Umbilical cord (tissue), 2 donors: ENCODE measurements at places on chromosomes 16 and 17.
A peak's percentile ranks its signal among the peaks of the same experiment; 100 is the strongest.

GRCh38 chr16:67026570-67026969 is 2.4 kb upstream of the CBFB start:
- DNase-seq: no peak

DNA sequence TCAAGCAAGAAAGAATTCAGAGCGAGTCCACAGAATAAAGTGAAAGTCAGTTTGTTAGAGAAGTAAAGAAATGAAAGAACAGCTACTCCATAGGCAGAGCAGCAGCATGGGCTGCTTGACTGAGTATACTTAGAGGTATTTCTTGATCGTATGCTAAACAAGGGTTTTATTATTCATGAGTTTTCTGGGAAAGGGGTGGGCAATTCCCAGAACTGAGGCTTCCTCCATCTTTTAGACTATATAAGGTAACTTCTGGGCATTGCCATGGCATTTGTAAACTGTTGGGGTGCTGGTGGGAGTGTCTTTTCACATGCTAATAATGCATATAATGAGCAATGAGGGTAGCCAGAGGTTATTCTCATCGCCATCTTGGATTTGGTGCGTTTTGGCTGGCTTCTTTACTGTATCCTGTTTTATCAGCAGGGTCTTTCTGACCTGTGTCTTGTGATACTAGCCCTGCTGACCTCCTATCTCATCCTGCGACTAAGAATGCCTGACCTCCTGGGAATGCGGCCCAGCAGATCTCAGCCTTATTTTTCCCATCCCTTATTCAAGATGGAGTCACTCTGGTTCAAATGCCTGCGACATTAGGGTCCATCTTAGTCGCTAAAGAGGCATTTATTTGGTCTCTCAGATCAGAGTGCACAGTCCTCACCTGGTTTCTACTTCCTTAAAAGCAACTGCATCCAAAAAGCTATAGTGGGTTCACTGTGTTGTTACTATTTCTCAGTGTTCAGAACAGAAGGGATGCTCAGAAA is 100.6 kb upstream of the CACNG5 start:
- DNase-seq: no peak

DNA sequence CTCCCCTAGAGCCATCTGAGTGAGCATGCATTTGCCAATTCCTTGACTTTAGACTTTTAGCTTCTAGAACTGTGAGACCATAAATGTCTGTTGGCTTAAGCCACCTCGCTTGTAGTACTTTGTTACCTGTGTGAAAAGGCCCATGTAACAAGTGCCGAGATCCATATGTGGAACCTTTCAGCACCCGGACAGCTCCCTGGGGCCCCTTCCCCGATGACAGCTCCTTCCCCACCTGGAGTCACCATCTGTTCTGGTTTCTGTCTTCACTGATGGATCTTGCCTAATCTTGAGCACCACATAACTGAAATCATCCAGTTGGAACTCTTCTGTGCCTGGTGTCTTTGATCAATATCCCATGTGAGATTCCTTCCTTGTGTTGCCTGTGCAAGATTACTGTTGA is 78.9 kb upstream of the EEF2KMT start:
- no peak for DNase-seq

GRCh38 chr16:9316615-9317014 is 225.2 kb downstream of the HAPSTR1 start:
- no peak for DNase-seq

GRCh38 chr16:68255712-68256111 is 8.6 kb upstream of the SLC7A6 start:
- no peak for DNase-seq

DNA sequence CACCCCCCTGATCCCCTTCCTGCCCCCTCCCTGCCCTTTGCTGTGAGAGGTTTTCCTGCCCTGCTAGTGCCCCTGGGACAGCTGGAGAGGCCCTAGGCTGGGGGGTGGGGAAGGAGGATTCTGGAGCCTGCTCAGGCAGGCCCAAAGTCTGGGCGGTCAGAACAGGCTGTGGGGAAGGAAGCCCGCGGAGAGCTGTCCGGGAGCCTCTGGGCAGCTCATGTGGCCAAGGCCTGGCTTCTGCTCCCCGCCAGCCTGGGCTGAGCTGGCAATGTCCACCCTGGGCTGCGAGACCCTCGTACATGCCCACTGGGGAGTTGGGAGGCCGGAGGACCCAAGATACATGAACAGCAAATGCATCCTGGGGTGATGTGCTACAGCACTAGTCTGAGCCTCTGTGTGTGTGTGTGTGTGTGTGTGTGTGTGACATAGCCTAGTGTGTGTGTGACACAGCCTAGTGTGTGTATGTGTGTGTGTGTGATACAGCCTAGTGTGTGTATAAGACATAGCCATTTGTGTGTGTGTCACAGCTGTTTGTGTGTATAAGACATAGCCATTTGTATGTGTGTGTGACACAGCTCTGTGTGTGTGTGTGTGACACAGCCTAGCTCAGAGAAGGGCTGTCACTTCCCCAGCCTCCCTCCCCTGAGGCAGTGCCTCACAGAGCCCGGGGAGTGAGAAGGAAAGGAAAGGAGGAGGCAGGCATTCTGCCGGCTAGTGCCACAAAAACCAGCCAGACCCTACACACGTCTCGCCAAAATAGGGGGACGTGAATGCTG is 201.4 kb upstream of the CIBAR2 start:
- DNase-seq: peak; percentile 83

DNA sequence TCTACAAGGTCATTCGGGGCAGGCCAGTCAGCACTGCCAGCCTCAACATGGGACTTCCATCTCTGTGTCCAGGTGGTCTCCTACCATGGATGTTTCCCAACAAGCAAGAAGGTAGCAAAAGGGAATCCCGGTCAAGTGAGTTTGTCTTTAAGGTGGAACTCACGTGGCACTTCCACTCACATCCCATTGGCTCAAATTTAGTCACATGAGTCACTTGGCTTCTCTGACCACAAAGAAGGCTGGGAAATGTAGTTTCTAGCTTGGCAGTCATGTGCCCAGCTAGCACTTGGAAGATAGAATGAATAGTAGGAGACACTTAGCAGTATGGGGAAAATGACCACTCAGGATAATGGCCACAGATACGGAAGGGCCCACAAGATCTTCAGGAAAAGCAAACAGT is 106.6 kb downstream of the AIPL1 start:
- DNase-seq: no peak

- peak; percentile 93 for DNase-seq
Observed at GRCh38 chr16:67393111-67393787, at the start of gene TPPP3. TSS of gene TPPP3 (minus strand) at chr16:67393498. CDS start at chr16:67391111, 2,387 bp downstream.

DNA sequence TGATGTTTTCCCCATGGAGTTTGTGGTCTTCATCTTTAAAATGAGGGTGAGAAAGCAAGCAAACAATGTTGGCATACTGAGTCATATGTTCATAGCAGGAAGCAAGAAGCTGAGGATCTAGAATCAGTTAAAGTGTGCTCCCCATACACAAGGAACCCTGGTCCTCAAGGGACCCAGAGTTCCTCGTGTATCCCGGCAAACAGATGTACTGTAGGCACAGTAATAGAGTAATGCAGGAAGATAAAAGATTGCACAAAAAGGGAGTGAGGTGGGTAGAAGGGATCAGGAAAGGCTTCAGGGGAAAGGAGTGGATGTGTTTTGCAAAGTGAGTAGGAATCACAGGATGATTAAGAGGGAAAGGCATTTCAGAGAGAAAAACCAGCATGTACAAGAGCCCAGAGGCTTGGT is 412.3 kb upstream of the CDH11 start:
- no peak for DNase-seq

GRCh38 chr17:46121165-46121764 is 72.0 kb downstream of the KANSL1 start:
- no peak for DNase-seq

- DNase-seq: no peak
Observed at GRCh38 chr17:3959295-3959899, 4.8 kb downstream of the ATP2A3 start.

DNA sequence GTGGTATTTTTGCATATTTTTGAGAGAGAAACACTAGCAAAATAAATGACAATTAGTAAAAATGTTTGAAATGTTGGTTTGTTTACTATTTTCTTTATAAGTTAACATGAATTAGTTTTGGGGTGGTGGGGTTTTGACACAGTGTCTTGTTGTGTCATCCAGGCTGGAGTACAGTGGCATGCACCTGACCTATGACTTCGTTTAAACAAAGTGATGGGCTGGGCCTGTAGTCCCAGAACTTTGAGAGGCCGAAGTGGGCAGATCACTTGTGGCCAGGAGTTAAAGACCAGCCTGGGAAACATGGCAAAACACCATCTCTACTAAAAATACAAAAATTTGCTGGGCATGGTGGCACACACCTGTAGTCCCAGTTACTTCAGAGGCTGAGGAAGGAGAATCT is 17.9 kb upstream of the HEATR3 start:
- DNase-seq: no peak

- no peak for DNase-seq
Observed at GRCh38 chr17:80377798-80378197, 37.2 kb upstream of the ENDOV start.

DNA sequence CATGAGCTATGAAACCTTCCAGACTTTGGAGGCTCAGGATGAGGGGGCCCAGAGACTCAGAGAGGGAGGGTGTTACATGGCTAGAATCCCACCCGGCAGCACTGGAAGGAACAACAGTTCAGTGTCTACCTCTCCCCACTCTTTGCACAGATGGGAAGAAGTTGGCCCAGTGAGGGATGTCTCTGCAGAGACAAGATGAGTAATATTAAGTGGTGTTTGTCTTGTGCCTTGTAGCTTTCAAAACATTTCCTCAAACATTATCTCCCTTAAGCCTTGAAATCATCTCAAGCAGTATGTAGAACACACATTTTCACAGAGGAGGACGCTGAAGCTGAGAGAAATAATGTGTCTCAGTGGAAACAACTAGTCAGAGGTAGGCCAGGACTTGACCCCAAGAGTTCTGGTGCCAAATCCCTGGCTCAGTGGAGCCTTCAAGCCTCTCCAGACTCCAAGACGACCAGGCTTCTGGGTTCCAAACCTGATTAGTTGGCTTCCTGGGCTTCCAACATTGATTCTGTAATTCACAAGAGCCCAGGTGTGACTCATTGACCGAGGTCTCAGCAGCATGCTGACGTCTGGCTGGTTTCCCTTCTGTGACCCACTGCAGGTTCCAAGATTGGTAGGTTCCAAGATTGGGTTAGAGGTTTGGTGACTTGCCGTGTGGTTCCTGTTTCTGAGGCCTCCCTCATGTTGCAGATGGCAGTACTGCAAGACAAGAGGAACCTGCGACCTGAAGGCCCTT is 7.4 kb downstream of the RNF112 start:
- peak; percentile 94 for DNase-seq

DNA sequence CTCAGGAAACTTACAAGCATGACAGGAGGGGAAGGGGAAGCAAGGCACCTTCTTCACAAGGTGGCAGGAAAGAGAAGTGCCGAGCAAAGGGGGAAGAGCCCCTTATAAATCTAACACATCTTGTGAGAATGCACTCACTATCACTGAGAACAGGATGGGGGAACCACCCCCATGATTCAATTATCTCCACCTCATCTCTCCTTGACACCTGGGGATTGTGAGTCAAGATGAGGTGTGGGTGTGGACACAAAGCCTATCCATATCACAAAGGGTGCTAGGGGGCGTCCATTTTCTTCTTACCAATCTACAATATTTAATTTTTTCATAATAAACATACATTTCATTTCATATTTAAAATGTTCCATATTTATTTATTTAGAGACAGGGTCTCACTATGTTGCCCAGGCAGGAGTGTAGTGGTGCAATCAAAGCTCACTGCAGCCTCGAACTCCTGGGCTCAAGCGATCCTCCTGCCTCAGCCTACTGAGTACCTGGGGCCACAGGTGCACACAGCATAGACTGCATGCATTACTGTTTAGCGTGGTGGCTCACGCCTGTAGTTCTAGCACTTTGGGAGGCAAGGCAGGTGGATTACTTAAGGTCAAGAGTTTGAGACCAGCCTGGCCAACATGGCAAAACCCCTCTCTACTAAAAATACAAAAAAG is 26.5 kb upstream of the FAAP100 start:
- DNase-seq: no peak

DNA sequence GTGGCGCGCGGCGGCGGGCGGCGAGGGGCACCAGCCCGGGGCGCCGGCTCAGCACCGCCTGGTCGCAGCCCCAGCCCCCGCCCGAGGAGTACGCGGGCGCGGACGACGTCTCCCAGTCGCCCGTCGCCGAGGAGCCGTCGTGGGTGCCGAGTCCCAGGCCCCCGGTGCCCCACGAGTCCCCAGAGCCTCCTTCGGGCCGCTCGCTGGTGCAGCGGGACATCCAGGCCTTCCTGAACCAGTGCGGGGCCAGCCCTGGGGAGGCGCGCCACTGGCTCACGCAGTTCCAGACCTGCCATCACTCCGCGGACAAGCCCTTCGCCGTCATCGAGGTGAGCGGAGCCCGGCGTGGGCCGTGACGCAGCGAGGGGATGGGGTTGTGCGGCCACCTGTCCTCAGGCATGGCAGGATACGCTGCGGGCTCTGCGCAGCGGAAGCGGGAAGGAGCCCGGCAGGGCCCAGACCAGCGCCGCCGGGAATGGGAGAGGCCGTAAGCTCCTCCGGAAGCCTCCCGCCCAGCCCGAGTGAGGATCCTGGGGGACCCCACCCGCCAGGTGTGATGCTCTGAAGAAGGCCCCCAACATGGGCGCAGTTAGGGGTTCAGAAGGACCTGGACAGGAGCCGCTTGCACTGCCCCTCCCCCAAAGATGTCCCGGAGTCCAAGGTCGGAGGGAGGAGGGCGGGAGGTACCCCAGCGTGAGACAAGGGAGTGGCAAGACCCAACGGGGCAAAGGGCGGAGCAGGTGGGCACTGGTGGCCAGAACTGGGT is 522 bp downstream of the NAGS start:
- no peak for DNase-seq

DNA sequence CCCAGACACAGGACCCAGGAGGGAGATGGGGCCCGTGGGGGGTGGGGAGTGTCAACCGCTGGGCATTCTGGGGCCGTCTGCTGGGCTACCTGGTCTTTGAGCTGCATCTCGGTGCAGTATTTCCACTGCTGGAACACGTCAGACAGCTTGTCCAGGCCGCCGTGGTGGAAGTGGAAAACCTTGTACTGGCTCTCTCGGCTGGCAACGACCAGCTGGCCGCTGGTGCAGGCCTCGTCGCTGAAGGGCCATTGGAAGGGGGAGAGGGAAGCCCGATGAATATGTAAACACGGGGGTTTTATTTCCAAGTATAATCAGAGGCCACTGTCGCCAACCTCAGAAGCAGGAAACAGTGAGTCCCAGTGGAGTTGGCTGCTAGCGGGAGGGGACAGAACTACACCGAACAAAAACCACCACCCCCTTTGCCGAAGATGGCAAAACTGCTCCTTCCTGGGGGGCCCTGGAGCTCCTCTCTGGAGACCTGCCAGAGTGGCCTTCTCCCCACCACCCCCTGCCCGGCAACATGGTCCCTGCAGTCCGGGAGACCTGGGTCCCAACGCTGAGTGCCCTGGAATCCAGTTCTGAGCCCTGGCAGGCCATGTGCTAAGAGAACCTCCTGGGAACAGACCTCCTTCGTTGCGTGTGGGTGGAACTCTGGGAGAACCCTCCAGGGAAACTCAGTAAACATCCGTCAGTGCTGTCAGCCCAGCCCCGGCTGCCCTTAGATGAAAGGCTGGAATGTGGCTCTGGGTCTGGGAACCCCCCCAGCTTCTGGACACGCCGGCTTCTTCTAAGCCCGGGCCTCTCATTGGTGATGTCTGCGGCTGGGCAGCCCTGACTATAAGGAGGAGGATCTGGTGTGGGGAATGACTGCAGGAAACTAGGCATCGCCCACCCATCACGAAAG is 84.1 kb downstream of the TBC1D16 start:
- peak; percentile 96 for DNase-seq

GRCh38 chr16:72480911-72481310 is 309.0 kb upstream of the PMFBP1 start:
- no peak for DNase-seq

- no peak for DNase-seq
Observed at GRCh38 chr17:77644181-77645071, 314.1 kb upstream of the TNRC6C start.

- DNase-seq: no peak
Observed at GRCh38 chr16:89017543-89018281, 40.7 kb upstream of the CBFA2T3 start.
